ENCODE measurements at places on chromosomes 1 and 21. TPM values are rescaled to one million over a fixed set of nuclear protein-coding genes. Genes with fewer than 3 reads are reported as not detected.

DNA sequence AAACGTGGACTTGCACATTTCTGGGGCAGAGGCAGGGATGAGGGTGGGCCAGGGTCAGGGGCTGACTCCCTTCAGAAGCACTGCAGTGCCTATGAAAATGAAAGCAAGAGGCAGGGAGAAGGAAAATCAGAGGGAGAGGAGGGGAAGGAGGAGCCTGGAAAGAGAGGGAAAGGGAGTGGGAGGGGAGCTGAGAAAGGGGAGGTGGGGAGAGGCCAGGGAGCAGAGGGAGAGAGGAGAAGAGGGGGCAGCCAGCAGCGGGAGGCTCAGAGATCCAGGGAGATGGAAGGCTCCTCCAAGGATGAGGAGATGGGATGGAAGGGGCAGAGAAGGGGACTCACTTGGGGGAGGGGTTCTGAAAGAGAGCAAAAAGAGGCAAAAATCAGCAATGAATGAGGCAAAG is 96.3 kb upstream of the KLHDC7A start:
- DNase-seq, result no peak

Gene FCER1G
- total RNA-seq, result not detected

Gene BSND
- total RNA-seq, result not detected

Gene SYCP1
- total RNA-seq, result not detected

Gene PYHIN1
- 0.26 TPM for total RNA-seq

All from HT1080 (cell line).